ENCODE measurements at places on chromosomes 4 and X. TPM values are rescaled to one million over a fixed set of nuclear protein-coding genes. Genes with fewer than 3 reads are reported as not detected.

The SH2D1A gene
- polyA plus RNA-seq, result 0.22 TPM

The GABRB1 gene
- polyA plus RNA-seq, result 0.55 TPM

DNA sequence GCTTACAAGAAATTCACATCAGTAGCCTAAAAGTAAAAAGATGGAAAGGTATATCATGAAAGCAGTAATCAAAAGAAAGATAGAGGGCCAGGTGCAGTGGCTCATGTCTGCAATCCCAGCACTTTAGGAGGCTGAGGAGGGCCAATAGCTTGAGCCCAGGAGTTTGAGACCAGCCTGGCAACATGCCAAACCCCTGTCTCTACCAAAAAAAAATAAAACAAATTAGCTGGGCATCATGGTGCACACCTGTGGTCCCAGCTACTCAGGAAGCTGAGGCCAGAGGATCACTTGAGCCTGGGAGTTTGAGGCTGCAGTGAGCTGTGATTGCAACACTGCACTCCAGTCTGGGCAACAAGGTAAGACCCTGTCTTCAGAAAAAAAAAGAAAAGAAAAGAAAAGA, 55.5 kb downstream of the GSPT2 start:
- no peak for DNase-seq

DNA sequence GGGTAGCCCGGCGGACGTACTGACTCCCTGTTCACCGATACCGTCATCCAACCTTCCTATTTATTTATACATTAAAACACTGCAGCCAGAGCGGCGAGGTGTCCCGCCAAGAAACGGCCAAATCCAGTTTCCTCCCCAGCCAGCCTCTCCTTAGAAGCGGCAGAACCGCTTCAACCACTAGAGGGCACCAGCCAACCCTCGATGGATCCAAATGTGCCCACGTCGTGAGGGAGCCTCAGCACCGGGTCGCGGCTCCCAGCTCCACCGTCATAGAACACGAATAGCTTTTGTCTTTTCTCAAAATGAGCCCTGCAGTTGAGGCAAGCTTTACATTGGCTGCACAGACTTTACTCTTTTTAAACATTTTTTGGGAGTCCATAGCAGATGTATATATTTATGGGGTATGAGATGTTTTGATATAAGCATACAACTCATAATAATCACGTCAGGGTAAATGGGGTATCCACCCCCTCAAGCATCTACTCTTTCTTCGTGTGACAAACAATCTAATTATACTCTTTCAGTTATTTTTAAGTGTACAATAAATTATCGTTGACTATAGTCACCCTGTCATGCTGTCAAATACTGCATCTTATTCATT, 13.0 kb upstream of the HELT start:
- peak; percentile 84 for DNase-seq

- no peak for DNase-seq
These were observed 253.6 kb downstream of the CBLL2 start for GRCh38 chrX:22526339-22526738.

DNA sequence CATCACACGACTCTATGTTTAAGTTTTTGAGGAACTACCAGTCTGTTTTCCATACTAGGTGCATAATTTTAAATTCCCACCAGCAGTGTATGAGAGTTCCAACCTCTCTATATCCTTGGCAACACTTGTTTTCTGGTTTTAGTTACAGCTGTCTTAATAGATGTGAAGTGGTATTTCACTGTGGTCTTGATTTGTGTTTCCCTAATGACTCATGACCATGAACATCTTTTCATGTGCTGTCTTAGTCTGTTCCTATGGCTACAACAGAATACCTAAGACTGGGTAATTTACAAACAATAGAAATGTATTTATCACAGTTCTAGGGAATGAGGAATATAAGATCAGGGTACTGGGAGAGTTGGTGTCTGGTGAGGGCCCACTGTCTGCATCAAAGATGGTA, 51.5 kb upstream of the GPR78 start:
- no peak for DNase-seq

DNA sequence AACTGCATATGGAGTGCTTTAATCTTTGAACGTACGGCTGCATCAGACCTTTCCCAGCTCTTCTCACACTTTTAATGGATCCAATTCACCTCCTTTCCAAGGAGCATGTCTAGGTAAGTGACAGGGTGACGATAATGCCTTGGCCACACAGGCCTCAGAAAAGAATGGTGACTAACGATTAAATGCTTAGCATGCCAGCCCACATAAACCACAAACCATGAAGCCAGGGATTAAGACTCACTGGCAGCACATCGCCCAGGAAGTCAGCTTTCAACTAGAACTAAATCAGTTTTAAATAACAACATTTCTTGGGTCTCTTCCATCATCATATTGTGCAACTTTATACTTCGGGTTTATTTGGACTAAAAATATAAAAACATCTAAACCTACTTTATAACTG, 28.7 kb downstream of the INPP4B start:
- DNase-seq, result no peak
